ENCODE measurements at places on chromosomes 3 and 15.

DNA sequence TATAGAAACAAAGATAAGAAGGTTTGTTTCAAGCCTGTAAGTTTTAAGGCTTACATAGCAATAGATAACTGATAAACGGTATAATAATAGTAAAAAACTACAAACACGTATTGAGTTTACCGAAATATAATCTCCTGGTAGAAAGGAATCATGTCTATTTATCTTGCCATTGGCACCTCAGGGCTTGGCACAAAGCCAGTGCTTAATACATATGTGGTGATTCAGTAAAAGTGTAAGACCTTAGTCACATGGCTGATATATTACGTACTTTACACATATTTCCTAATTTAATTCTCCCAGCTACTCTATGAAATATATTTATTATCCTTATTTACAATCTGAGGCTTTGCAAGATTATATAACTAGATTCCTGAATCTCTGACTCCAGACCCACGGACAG, 32.0 kb upstream of the SLCO3A1 start:
- DNase-seq = no peak

DNA sequence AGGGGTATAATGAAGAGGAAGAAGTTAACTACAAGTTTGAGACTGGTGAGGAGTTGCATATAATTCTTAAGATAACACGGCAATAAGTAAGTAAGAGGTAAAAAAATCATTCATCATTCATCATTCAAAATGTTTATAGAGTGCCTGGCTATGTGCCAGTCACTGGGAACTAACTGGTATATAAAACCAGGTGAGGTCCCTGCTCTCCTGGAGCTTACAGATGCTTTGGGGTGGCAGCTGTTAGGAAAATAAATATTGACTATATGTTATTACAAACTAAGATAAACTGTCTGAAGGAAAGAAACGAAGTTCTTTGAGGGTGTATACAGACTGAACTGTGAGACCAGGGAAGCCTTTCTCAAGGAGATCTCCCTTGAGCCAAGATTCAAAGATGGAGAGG, 2.9 kb downstream of the CASR start:
- DNase-seq = no peak

- DNase-seq = no peak
Measured at GRCh38 chr3:152937234-152937633, 102.3 kb downstream of the P2RY1 start.

- no peak for DNase-seq
Measured at GRCh38 chr3:101735833-101736232, 11.4 kb downstream of the CEP97 start.

DNA sequence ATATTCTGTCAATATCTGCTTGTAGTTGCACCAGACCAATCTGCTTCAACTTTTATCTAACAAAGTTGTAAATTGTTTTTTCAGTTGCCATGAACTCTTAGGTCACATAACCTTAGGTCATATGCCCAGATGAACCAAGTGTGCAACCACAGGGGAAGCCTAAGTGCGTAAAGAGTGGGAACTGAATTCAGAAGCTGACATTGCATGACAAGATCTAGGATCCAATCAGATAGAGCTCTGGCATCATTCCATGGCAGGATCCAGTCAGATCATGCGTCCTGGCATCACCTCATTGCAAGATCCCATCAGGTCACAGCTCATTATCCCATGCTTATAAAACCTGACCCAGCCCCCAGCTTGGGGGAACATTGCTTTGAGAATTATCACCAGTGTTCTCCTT, 18.9 kb upstream of the IFT57 start:
- no peak for DNase-seq

GRCh38 chr15:51756482-51756881, 5.1 kb downstream of the TMOD2 start:
- no peak for DNase-seq

DNA sequence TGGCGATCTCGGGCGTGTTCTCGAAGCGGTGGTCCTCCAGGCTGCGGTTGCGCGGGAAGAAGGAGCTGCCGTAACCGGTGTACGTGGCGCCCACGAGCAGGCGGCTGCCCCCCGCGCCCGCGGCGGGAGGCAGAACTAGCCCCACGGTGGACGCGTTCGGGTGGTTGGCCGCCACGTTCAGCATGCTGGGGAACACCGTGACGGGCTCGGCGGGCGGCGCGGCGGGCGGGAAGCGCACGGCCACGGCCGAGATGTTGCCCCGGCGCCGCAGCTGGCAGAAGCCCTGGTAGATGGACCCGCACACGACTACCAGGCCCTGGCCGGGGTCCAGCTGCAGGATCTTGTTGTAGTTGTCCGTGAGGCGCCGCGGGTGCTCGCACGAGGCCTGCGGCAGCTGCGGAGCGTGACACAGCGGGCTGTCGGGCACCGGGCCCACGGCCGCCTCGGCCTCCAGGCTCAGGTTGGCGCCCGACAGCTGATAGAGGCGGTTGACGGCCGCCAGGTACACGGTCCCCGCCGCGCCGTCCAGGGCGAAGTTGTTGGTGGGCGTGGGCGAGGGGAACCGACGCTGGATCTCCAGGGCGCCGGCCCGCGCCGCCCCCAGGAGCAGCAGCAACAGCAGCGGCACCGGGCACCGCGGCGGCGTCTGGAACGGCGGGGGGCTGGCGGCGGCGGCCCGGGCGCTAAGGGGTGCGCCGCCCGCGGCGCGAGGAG, 397 bp downstream of the PLXND1 start:
- no peak for DNase-seq

GRCh38 chr3:5437783-5438323, 250.3 kb downstream of the EDEM1 start:
- no peak for DNase-seq

DNA sequence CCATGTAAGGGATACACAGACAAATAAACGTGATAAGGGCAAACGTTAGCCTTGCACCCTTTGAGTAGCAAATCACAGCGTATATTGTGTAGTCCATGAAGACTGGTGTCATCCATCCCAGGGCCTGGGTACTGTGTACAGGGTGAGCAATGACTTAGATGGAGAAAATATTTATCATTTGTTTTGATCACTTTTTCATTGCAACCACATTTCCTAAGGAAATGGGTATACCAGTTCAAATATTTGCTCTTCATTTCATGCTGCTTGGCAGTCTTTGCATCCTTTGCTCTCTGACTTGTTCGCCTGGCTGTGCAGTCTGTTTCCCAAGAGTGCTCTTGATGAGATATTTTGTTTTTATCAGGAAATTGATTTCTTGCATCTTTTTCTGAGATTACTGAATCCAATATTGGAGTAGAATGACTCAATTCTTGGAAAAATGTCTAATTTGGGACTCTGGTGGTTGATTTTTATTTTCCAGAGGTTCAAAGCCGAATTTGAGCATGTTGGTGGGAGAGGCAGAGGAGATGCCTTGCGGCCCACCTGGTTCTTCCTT, 424.6 kb upstream of the SEMA6D start:
- DNase-seq = no peak

GRCh38 chr3:186640473-186640818, 247 bp downstream of the FETUB start:
- DNase-seq = no peak

- DNase-seq = no peak
Measured at GRCh38 chr3:33062866-33063265, 34.1 kb downstream of the GLB1 start.

DNA sequence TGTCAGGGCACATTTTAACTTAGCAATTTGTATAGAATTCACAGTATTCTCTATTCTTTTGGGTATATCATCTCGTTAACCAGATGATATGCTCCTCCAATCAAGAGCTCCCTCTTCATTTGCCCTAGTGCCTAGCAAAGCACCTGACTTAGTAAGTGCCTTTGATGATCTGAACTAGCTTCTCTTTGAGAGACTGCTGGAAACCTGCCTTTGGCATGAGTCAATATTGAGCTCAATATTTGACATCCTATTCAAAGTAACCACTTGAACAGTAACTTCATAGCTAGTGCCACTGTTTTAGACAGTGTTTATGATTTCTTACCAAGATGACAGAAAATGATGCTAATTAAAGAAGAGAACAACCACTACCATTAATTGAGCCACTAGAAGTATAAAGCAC, 696.3 kb upstream of the UBE2E2 start:
- DNase-seq = no peak

GRCh38 chr3:157061265-157061664, 98.7 kb downstream of the CCNL1 start:
- no peak for DNase-seq

DNA sequence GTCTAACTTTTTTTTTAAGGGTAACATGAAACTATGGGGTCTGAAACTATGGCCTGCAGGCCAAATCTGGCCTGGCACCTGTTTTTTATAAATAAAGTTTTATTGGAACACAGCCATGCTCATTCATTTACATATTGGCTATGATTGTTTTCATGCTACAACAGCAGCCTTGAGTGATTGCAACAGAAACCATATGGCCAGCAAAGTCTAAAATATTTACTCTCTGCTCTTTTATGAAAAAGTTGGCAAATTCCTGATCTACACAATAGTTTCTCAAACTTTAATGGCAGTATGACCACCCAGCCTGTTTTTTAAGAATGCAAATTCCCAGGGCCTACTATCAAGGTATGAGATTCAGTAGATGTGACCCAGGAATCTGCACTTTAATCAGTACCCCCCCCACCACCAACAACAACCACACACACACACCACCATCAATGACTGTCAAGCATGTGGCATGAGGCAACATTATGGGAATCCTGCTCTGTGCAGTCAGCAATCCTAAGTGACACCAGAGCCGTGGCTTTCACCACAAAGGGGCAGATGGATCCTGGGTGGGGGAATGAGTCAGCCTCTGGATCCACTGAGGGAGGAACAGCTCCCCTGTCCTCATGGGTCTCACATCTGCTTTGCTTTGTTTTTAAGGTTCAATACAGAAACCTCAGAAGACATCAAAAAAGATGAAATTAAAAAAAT, 142.8 kb downstream of the NTRK3 start:
- DNase-seq = no peak

DNA sequence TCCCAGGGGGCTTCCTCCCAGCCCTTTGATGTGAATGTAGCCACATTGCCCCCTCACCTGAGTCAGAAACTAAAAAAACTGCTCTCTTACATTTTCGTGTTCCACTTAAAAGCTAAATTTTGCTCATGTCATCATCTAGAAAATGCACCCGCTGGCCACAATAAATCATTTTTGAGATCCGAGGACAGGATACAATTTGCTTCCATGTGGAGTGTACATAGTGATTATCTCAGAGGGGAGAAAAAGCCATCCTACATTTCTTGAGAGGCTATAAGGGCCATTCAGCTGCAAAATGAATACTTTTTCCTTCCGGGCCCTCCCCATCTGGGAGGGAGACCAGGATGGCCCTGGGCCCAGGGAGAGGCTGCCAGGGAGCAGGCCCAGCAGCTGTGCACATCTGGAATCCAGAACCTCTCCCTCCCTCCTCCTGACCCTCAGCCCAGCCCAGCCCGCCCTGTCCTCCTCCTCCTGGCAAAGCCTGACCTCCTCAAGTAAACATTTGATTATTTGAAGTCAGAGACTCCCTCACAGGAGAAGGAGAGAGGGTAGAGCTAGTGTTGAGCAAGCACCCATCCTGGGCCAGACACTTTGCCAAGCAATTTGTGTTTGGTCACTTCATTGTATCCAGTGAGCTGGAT, 59.1 kb downstream of the CORO2B start:
- DNase-seq = no peak

- DNase-seq = no peak
Measured at GRCh38 chr3:183288117-183288516, 35.1 kb downstream of the B3GNT5 start.

DNA sequence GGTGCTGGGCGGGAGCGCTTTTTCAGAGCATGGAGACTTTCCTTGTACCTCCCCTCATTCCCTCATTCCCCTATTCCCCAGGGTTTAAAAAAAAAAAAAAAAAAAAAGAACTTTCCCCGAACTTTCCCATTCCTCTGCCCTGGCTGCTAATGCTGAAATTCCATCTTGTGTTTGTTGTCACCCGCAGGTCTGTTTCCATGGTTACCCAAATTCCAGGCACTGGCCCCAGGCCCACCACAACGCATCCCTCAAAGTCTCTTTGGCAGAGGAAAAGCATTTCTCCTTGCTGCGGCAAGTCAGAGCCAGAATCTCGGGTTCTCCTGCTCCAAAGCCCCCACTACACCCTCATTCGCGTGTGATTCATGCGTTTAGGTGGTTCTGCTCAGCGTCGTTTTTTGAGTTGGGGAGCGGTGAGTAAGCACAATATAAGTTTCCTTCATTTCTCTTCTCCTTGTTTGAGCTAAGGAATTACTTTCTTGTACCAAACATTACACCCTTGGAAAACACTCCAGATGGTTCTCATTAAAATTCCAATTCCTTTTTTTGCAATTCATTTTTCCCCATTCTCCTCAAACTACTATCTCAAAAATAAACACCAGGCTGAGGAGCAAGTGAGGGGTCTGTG, 21.6 kb downstream of the ANAPC13 start:
- DNase-seq = no peak

GRCh38 chr3:4656059-4656458, 162.9 kb downstream of the ITPR1 start:
- DNase-seq = no peak

- DNase-seq = no peak
Measured at GRCh38 chr3:49924683-49925082, 4.9 kb downstream of the MON1A start.

- no peak for DNase-seq
Measured at GRCh38 chr3:115062412-115062956, 84.6 kb downstream of the ZBTB20 start.

GRCh38 chr15:40926659-40927494, 2.3 kb upstream of the DLL4 start:
- no peak for DNase-seq

- DNase-seq = no peak
Measured at GRCh38 chr3:154886437-154886836, 193.7 kb upstream of the MME start.

- no peak for DNase-seq
Measured at GRCh38 chr15:52440946-52441345, 87.7 kb downstream of the MYO5A start.

DNA sequence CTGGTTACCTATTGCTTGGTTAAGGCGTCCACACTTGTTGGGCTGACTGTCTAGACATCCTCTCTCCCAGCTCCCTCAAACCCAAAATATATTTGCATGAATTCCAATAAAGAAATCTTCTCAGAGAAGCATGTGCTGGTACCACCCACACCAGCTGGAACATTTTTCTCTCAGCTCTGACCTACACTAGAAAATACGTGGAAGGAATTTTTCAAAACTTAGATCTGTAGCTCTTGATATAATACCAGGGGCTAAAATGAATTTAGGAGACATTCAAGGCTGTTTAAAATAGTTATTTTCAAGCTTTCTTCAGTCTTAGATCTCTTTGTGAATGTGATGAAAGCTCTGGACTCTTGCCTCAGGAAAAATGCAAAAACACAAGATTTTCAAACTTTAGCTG, 590.4 kb downstream of the PDCD6IP start:
- DNase-seq = no peak

DNA sequence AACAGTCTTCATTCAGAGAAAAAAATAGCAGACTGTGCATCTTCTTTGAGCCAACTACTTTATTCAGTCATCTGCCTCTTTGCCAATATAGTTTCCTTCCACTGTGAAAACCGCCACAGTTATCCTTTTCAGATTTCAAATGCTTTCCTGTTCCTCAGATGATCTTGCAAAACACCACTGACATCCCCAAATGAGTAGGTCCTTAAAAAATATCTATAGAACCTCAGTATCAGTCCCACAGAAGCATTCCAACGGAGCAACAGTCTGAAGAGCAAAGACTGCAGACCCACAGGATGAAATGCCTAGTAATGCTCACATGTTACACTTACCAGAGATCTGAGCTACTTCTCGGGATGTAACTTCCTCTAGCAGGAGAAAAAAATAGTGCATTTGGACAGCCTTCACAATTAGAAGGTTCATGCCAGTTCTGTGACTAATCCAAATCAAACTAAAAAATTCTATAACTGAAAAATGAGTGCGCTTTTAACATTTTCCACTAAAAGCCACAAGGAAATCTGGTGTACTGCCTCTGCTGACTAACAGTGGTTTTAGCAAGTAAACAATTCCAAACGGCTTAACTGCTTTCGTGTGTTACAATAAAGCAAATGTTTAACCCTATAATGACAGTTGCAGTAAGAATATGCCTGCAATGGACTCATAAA, at the start of gene ANKRD28:
Gene ANKRD28 (minus strand): TSS at position 338 of the 662 bp plus-strand sequence. CDS start 1,458 bp downstream, outside the sequence.
- DNase-seq = peak; percentile 11
